Fibroblast of upper back skin (primary cell): ENCODE measurements at places on chromosomes 13 and 19.

DNA sequence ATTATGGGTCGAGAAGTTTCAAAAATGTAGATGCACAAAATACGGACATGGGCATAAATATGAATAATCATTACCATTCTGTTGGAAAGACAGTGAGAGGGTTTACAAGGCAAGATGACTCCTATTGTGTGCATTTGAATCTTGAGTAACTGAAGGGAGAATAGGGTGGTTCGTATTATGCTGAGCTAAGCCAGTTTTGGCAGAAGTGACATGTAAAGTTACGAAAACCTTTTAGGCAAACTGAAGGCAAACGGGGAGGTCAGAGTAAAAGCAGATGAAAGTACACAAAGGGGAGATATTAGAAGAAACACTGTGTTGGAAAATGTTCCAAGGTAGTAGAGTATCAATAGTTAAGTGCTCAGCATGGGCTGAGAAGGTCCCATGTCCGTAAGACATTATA is 16.8 kb downstream of the DCT start:
- no peak for DNase-seq

DNA sequence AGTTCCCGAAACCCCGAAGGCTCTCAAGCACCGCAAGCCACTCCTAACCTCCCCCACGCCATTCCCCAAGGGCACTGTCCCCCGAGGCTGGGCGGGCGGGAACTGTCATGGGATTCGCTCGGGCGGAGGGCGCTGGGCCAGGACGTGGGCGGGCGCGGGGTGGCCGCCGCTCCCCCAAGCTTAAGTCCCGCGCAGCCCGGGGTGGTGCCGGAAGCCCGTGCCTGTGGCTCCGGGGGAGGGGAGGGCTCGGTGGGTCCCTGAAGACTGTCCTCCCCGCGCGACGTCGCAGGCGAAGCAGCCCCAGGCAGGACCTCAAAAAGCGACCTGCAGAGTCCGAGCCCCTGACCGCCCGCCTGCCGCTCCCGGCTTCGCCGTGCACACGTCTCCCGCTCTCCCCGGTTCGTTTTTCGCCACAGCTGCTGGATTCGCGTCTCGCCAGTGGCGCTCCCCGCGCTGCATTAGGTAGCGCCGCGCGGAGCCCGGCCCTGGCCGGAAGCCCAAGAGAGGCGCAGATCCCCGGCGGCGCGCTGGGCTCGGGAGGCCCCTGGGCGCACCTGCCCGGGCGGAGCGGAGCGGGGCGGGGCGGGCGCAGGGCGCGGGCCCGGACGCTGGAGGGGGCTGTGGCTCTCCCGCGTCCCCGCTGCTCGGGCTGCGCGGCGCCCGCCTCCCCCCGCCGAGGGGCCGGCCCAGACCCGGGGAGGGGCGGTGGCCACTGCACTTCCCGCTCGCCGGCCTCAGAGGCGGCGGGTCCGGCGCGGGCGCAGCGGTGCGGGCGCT is at the start of gene FARP1:
FARP1 (plus strand) TSS at position 715 of the 777 bp plus-strand sequence. CDS start 70,149 bp downstream, outside the sequence.
- peak; percentile 67 for DNase-seq

DNA sequence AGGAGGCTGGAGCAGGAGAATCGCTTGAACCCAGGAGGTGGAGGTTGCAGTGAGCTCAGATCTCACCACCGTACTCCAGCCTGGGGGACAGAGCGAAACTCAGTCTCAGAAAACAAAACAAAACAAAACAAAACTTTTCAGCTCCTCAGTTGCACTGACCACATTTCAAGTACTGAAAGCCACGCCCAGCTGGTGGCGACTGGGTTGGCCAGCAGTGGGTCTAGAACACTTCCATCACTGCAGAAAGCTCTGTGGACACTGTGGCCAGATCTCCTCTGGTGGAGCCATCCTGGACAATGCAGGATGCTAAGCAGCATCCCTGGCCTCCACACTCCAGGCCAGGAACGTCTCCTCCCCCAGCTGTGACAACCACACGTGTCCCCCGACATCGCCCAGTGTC is 21.1 kb downstream of the TLE2 start:
- no peak for DNase-seq

GRCh38 chr19:4523306-4524110 is 5.2 kb upstream of the PLIN4 start:
- peak; percentile 6 for DNase-seq

- DNase-seq: no peak
These were observed 2.2 kb downstream of the C13orf46 start for GRCh38 chr13:113971471-113972231.

DNA sequence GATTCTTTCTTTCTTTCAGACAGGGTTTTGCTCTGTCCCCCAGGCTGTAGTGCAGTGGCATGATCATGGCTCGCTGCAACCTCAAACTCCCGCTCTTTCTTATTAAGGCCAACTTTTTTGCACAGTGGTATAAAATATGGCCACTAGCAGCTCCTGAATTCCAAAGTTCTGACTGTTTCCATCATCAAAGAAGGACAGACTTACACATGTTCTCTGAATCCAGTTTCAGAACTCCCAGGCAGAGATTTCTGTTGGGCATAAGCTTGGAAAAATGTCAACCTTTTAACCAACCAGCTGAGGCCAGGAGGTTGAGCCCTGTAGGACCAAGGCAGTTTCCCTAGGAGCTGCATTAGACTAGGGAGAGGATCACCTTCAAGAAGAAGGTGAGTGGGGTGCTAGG is 184.1 kb downstream of the HS6ST3 start:
- no peak for DNase-seq

GRCh38 chr13:98521461-98522247 is 55.3 kb downstream of the STK24 start:
- no peak for DNase-seq

DNA sequence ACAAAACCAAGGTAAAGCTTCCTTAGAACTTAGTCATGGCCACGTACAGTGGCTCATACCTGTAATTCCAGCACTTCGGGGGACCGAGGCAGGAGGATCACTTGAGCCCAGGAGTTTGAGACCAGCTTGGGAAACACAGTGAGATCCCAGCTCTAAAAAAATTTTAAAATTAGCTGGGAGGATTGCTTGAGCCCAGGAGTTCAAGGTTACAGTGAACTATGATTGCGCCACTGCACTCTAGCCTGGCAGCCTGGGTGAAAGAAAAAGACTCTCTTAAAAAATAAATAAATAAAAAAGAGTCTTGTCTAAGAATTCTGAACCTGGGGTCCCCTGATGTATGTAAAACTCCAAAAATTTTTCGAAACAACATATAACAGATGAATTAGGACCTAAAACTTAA is 34.9 kb downstream of the N4BP2L2 start:
- no peak for DNase-seq

- DNase-seq: no peak
These were observed 290.8 kb upstream of the PCDH9 start for GRCh38 chr13:67520886-67521285.

- DNase-seq: peak; percentile 48
These were observed 132.7 kb upstream of the KL start for GRCh38 chr13:32883474-32883873.

- peak; percentile 8 for DNase-seq
These were observed 209.8 kb downstream of the FGF14 start for GRCh38 chr13:102191951-102192502.

- DNase-seq: peak; percentile 23
These were observed 634 bp upstream of the DIAPH3 start for GRCh38 chr13:60164234-60164889.

GRCh38 chr19:16777811-16778210 is 51.4 kb upstream of the SIN3B start:
- no peak for DNase-seq
